ENCODE measurements at places on chromosomes 6 and 20. TPM values are rescaled to one million over a fixed set of nuclear protein-coding genes. Genes with fewer than 3 reads are reported as not detected.

FILIP1 gene
- total RNA-seq = 0.15 TPM

COX4I2 gene
- not detected for total RNA-seq

MRPL14 gene
- total RNA-seq = 80.1 TPM

- H3K4me1 ChIP-seq = peaks cover 24% of the 10 kb centered on the region
- DNase-seq = no peak
- H3K4me3 ChIP-seq = peak overlapping the region; percentile 48
- H3K27ac ChIP-seq = no peak overlapping the region
Observed at GRCh38 chr6:170291271-170292110, 613 bp upstream of the DLL1 start.

- no peaks in the 10 kb centered on the region for H3K27me3 ChIP-seq
- no peak overlapping the region for H3K4me3 ChIP-seq
- H3K27ac ChIP-seq = no peak overlapping the region
- H3K36me3 ChIP-seq = no peaks in the 10 kb centered on the region
Observed at GRCh38 chr20:11796026-11796425, 121.7 kb upstream of the BTBD3 start.

DNA sequence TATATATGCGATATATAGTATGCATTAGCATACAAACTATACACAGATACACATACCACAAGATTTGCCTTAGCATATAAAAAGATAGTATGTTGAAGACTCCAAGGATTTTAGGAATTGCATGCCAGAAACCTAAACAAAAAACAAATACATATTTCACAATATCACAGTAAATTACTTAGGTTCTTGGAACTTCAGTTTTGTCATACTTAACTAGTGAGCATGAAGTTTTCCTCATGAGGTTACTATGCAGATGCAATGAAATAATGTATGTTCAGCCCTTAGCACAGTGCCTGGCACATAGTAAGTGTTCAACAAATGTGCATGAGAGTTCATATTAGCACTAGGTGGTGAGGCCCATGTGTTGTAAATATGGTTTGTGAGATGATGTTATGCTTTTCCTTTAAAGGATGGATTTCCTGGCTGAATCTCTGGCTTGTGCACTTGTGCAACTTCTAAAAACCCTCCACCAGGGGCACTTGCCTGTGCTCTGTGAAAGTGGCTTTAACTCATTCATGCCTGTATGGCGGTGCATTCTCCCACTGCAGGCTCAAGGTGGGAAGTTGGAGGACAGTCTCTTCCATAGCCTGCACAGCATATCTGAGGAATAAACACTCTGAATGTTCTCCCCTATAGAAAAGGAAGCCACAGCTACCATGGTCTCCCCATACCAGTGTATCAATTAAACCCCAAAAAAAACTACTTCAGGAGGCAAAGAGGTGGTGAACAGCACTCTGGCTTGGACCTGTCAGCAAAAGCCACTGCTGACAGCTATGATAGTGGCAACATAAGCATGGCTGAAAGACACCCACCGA is 624.1 kb upstream of the CDH4 start:
- H3K27ac ChIP-seq = no peak overlapping the region
- no peaks in the 10 kb centered on the region for H3K27me3 ChIP-seq
- no peak for DNase-seq
- H3K4me3 ChIP-seq = no peak overlapping the region
- no peaks in the 10 kb centered on the region for H3K36me3 ChIP-seq

GRCh38 chr6:3489961-3490624 is 33.2 kb upstream of the SLC22A23 start:
- H3K4me3 ChIP-seq = no peak overlapping the region
- no peak overlapping the region for H3K27ac ChIP-seq
- no peaks in the 10 kb centered on the region for H3K27me3 ChIP-seq
- H3K4me1 ChIP-seq = no peaks in the 10 kb centered on the region

DNA sequence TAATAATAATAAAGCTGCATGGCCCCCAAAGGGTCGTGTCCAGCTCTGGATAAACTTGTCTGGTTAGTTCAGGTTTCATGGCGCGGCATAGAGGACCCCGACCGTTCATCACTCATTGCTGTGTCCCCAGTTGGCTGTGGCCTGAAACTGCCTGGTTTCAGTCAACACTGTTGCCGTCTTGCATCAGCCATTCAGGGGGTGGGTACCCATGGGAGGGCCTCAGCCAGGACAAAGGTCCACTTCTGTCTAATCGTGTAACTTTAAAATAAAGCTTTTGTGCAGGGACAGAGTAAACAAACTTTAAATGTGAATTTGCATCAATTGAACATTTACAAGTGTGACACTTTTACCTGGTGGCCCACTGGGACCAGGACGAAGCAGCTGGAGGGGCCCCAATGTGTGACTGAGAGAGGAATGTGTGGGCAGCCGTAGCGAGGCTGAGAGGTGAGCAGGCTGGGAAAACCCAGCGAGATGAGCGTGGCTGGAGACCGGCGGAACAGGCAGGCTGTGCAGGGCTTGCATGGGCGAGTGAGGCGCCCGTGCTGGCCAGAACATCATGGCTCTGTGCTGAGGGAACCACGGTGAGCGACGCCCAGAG is 22.3 kb upstream of the UNC93A start:
- H3K4me3 ChIP-seq = no peak overlapping the region
- no peaks in the 10 kb centered on the region for H3K36me3 ChIP-seq
- no peaks in the 10 kb centered on the region for H3K27me3 ChIP-seq
- H3K4me1 ChIP-seq = no peaks in the 10 kb centered on the region

- H3K27me3 ChIP-seq = no peaks in the 10 kb centered on the region
- DNase-seq = no peak
- no peak overlapping the region for H3K4me3 ChIP-seq
- no peak overlapping the region for H3K27ac ChIP-seq
Observed at GRCh38 chr20:21513181-21513663, 642 bp downstream of the NKX2-2 start.

DNA sequence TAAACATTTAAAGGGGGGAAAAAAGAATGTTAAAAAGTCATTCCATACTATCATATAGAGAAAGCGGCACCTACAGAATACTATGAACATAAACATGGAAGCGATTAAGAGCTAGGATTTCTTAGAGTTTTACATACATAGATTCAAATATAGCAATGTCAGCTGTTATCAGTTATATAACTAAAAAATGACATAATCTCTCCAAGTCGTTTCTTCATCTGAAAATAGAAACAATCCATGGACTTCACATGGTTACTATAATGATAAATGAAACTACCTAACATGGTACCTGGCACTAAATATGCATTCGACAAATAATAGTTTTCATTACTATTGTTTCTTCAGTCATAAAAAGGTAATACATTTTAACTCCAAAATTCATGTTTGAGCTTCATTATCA is 3.7 kb downstream of the IBTK start:
- DNase-seq = no peak
- peaks cover 22% of the 10 kb centered on the region for H3K4me1 ChIP-seq
- H3K36me3 ChIP-seq = peaks cover 37% of the 10 kb centered on the region
- H3K4me3 ChIP-seq = no peak overlapping the region
- H3K27me3 ChIP-seq = no peaks in the 10 kb centered on the region
- no peak overlapping the region for H3K27ac ChIP-seq
